NCI-H82 (cell line): ENCODE measurements at places on chromosomes 11 and 22.

DNA sequence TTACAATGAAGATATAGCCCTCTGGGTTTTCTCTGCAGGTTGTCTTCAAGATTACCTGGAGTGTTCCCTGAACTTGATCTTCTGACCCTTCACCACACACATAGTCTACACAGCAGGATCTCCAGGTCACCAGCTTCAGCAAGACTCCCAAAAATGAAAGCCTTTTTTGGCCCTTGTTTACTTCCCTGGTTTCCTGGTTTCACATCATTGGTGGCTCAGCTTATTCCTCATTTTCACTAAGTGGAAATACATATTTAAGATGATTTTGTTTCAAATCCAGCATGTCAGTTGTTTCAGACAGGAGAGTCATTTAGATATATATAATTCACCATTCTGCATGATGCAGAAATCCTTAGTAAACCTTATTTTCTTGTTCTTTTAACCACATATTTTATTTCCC is 41.6 kb upstream of the MPEG1 start:
- DNase-seq = no peak

DNA sequence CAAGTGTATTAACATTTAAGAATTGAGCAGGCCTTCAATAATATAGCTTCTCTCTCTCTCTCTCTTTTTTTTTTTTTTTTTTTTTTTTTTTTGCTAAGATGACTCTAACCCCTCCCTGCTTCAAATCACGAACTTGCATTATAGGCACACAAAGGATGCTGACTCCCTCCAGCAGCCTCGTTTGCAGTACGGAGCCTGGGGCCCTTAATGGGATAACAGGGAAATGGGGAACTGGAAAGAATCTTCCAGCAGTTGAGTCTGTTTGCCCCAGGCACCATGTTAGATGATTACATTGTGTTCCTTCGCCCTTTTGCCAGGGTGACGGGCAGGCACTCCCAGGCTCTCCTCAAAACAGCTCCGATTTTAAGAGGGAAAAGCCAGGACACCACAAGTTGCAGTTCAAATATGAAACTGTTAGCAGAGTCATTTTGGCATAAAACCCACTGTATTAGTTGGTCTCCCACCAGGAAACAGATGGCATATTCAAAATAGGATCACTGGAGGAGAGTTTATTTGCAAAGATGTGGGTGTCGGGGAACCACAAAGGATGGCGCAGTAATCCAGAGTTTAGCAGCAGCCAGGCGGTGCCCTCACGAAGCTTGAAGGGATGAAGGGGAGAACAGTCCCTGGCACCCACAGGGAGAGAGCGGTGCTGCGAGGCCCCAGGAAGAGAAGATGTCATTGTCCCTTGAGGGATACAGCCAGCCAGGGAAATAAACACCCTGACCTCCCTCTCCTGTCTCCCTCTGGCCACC is 26.5 kb upstream of the TREH start:
- DNase-seq = peak; percentile 59

DNA sequence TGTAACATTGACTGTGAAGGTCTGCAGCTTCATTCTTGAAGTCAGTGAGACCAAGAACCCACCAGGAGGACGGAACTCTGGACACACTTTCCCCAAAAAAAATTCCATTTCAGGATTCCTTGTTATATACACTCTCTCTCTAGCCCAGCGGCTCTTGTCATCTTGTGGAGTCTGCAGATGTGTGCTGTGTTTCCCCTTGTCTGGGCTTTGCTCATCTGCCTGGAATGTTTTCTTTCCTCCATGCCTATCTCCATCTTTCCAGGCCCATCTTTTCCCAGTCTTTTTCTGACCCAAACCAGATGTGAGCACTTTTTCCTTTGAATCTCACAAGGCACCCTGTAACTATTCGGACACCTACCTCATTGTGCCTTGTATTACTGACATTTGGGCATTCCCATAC is 5.1 kb upstream of the DRG1 start:
- no peak for DNase-seq

DNA sequence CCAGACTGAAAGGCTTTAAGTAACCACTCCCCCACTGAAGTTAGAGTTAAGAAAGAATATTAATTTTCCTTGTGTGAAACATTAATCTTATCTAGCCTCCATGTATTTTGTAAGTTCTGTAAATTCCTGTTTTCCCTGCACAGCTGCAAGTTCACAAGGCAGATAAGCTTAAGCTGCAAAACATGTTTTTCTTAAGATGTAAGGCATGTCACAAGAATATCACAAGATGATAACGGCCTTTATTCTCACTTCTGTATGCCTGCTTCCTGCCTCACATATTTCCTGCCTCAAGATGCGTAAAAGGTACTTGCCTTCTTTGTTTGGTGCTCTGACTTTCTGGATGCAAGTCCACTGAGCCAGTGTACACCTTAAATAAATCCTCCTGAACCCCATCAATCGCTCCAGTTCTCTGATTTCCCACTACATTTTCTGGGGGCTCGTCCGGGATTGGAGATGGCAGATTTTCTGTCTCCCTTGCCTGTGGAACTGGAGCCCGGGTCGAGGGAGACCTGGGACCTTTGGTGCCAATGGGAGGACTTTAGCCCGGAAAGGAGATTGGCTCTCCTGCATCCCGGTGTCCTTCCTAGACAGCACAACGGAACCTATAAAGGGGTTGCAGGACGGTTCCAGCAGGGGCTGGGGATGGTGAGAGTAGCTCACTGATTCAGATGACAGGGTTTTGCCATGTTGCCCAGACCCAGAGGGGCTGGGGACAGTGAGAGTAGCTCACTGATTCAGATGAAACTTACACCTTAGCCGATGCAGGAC is 30.2 kb downstream of the PPARA start:
- no peak for DNase-seq

- no peak for DNase-seq
These were observed 8.8 kb downstream of the POU2F3 start for GRCh38 chr11:120248551-120249278.

- peak; percentile 98 for DNase-seq
These were observed 271 bp downstream of the FKBP2 start for GRCh38 chr11:64241241-64241490.

DNA sequence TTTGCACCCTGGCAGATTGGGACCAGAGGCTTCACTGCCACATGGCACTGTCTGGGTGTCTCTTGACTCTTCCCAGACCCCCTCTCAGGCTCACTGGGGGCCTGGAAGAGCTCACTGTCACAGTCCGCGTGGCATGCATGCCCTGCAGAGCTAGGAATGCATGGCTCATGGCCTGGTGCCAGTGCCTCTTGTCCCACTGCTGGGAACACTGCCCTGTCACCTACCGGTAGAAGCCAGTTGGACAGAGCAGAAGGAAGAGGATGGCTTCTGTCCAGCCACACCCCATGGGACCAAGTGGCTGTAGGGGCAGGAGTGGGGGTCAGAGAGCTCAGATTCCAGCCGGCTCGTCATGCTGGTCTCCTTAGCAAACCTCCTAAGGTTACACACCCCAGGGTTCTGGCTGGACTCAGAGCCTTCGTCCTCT is 29.7 kb downstream of the MB start:
- no peak for DNase-seq

DNA sequence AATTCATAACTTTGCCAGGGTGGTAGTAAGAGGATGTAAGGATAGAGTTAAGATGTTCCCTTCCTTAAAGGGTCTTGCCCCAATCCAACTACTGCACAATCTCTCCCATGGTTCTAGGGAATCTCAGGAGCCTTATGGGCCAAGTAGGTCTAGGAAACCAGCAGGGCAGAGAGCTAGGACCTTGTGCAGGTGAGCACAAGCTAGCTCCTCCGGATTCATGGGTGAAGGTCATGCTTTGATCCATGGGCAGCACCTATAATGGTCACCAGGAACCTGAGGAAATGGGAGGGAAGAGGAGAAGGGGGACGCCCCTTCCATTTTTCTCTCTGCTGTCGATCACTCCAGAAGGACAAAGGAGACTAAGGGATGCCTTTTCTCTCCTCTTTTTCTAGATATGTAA is 16.8 kb downstream of the KCNJ11 start:
- DNase-seq = peak; percentile 17

DNA sequence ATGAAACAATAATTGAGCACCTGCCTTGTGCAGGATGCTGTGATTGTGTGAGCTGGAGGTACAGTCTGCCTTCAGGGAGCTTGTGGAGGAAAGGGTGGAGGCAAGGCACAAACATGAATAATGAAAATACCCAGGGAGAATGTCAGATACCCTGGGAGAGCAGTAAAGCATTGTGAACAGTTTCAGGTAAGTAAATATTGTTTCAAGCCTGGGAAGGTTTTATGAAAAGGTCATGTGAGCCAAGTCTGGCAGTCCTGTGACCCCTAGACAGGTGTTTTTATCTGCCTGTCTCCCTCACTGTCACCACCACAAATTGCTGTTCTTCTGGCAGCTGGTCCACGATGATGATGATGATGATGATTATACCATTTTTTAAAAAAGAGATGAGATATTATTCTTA is 32.0 kb downstream of the SPECC1L start:
- DNase-seq = no peak

DNA sequence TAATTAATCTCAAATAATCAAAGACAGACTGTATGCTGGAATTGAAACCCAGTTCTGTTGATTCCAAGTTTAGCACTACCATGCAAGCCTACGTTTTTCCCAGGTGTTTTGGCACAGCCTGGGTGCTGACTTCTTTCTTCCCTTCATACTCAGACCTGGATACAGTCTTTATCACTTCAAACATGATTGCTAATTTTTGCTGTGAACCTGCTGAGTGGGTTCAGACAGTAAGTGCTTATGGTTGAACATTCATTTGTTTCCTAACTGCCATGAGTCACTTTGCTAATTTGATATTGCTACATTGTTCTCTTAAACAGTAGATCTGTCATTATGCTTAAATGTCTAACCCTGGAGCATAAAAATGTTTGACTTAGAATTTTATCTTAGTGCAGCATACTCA is 12.2 kb downstream of the PAAF1 start:
- no peak for DNase-seq

DNA sequence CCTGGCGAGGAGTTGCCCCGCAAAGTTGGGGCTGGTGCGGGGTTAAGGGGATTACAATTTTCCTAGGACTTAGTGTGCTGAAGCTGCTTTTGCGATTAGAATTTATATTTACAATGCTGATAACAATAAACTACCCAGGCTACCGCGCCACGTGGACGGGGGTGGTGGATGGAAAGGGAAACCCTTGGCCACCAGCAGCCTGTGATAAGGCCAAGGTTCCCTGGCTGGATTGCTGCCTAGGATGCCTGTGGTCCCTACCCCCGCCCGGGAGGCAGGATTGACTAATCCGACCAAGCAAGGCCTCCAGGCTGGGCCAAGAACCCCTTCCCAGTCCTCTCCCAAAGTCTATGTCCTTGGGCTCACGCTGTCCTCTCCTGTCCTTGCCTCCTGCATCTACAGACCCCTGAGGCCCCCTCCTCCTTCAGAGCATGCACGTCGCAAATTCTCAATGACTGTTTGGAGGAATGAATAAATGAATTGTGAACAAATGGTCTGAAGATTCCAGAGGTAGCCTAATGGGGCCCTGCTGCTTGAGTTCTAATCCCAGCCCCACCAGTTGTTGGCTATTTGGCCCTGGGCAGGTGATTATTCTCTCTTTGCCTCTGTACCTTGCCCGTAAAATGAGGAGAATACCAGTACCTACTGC is 7.6 kb upstream of the CHKA start:
- peak; percentile 56 for DNase-seq

- no peak for DNase-seq
These were observed 8.3 kb downstream of the GRK3 start for GRCh38 chr22:25572708-25573171.

- DNase-seq = peak; percentile 56
These were observed 119.0 kb downstream of the PARVA start for GRCh38 chr11:12496181-12497025.
